ENCODE measurements at places on chromosomes 16 and 17. TPM values are rescaled to one million over a fixed set of nuclear protein-coding genes. Genes with fewer than 3 reads are reported as not detected.

GRCh38 chr17:75317671-75318070 is 28.4 kb upstream of the SLC25A19 start:
- no peak for DNase-seq

DNA sequence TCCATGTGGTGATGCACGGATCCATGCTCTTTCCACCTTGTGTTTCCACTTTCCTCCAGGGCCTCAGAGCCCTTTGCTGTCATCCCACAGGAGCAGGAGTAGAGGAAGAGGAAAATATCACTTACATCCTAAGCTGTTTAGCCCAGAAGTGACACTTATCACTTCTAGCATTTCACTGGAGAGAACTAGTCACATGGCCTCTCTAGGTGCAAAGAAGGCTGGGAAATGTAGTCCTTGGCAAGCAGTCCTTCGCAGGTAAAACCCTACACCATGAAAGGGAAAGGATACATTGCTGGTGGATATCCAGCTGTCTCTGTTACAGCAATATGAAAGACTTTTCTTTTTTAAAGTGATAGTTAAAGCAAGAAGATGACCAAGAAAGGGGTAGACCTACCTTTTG is 185.9 kb downstream of the RGS9 start:
- DNase-seq = no peak

- DNase-seq = no peak
These were observed 7.0 kb upstream of the IL17C start for GRCh38 chr16:88631384-88631783.

- no peak for DNase-seq
These were observed 129.8 kb downstream of the ZNF423 start for GRCh38 chr16:49726155-49726554.

- DNase-seq = no peak
These were observed 13.1 kb downstream of the FMNL1 start for GRCh38 chr17:45234641-45235415.

GRCh38 chr17:49234509-49235080 is 4.0 kb upstream of the PHOSPHO1 start:
- DNase-seq = no peak

- DNase-seq = no peak
These were observed 56.3 kb downstream of the XYLT1 start for GRCh38 chr16:17414421-17414820.

DNA sequence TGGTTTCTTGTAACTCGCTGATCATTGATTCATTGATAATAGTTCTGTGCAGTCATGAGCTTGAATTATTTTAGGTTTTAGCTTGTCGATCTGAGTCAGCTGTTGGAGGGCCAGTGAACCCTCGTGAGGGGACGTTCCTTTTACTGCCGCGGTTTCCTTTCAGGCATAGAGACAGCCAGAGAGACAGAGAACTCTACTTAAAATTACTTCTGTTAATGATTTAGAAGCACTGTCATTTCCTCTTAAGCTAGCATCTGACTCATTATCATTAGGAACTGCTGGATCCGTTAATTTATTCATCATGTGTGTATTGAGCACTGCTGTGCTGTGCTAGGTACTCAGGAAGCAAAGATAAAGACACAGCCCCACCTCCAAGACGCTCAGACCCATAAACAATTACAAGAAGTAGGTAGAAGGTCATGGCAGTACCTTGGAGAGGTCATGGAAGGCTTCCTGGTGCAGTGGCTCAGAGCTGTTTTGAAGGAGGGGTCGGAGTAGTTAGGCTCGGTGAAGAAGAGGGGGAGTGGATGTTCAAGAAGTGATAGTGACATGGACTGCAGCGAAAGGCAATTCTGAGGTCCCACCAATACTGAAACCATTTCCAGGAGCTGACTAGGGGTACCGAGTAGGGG is 3.3 kb downstream of the PGS1 start:
- peak; percentile 98 for DNase-seq

GRCh38 chr16:88430524-88431446 is 22.3 kb upstream of the ZFPM1 start:
- no peak for DNase-seq

DNA sequence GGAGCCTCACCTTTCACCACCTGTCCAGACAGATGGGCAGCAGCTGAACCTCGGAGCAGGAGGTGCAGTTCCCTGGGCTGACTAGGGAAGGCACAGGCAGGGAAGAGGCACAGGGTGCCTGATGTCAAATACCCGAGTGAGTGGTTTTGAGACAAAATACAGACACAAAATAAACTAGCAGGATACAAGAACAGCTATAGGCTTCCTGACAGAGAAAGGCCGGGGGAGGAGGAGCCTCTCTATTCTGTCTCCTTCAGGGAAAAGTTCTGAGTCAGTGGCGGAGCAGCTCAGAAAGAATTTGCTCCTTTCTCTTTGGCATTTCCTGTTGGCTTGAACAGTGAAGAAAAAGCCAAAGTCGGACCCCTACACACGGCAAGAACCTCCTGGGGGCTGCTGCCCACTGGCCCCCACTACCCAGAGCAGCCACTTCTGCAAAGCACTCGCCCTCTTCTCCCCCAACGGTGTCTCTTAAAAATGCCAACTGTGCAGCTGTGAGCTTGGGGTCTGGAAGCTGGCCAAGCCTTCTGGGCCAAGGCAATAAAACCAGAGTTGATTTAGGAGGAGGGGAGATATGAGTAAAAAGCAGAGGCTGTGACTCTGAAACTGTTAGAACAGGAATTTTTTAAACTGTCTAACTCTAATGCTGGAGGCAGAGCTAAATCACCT is 14.4 kb upstream of the FAAP100 start:
- peak; percentile 91 for DNase-seq

DNA sequence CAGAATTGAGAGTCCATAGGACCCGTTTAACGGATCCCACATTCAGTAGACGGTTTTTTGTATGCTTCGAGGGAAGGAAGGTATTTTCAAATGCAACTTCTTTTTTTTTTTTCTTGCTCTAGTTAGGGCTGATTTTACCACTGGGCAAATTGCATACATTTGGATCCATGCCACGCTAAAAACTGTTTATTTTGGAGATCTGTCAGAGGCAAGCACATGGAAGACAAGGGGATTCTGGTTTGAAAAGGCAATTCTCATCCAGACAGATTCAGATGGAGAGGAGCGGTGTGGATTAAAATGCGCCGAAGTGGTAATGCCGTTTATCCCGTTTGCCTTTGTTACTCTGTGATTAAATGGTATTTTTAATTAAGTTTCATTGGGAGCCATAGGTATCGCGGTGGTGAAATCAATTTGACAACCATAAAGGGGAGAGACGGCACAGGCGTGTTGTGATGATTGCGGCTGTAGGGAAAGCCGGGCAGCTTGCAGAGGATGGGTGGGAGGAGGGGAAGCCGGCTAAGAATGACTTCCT is 170.4 kb downstream of the IRX3 start:
- peak; percentile 24 for DNase-seq

DNA sequence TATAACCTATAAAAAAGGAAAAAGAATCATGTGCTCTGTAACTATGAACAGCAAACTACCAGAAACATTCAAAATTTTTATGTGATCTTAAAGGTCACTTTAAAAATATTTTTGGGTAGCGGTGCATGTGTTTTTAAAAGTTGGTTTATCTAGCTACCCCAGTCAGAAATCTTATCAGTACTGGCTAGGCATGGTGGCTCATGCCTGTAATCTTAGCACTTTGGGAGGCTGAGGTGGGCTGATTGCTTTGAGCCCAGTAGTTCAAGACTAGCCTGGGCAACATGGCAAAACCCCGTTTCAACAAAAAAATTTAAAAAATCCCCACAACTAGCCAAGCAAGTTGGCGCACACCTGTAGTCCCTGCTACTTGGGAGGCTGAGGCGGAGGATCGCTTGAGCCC is 3.7 kb downstream of the CAPNS2 start:
- DNase-seq = no peak

DNA sequence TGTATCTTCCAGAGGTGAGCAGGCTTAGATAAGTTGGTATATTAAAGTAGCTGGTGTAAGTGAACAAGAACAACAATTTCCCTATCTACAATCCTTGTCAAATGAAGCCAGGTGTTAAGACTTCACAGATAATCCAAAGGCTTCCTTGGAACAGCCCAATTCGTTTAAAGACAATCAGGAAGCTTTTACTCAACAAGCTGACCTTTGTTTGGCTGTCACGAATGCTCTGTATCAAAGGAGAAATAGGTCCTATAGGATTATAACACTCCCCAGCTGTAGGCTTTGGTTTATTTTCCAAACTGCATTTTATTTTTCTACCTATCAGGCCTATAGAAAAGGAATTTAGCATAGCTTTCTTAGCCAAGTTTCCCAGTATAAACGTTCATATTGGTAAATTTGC is 766.5 kb upstream of the GOT2 start:
- no peak for DNase-seq

DNA sequence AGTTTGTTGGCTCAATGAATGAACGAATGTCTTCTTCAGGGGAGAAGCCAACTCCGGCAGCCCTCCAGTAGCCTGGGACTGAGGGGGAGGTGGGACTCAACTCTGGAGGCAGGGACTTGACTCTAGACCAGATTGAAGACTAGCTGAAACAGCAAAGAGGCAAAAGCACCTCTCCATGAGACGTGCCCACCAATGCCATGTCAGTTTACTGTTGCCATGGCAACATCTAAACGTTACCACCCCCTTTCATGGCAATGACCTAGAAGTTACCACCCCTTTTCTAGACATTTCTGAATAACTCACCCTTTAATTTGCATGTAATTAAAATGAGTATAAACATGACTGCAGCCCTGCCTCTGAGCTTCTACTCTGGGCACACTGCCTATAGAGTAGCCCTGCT is 91.8 kb downstream of the ASIC2 start:
- DNase-seq = no peak

GRCh38 chr17:19727501-19728078 is 11.2 kb upstream of the SLC47A2 start:
- DNase-seq = peak; percentile 93

GRCh38 chr16:78364556-78364880 is 265.1 kb downstream of the WWOX start:
- DNase-seq = no peak

DNA sequence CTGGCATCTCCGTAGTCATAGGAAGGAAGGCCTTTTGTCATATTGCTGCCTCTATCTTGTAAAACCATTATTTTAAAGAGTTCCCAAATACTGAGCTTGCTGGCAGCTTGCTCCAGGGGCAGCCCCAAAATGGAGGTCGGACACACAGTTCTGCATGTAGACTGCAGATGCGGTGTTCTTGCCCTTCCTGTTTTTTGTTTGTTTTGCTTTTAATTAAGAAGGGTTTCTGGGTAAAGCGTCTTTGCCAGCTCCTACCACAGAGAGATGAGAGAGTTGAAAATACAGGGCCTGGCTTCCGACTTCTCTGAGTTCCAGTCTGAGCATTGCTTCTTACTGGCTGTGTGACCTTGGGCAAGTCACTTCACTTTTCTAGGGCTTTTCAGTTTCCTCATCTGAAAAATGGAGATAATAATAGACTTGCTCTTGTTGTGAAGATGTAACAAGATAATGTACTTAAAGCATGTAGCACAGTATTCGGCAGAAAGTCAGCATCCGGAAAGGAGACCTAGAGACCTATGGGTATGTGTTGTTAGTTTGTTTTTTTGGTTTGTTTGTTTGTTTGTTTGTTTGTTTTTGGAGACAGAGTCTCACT is 67.8 kb upstream of the GSE1 start:
- no peak for DNase-seq

GRCh38 chr16:81035975-81036750 is 521 bp downstream of the ATMIN start:
- peak; percentile 7 for DNase-seq

- no peak for DNase-seq
These were observed 627.4 kb downstream of the KCNJ2 start for GRCh38 chr17:70796757-70797156.

DNA sequence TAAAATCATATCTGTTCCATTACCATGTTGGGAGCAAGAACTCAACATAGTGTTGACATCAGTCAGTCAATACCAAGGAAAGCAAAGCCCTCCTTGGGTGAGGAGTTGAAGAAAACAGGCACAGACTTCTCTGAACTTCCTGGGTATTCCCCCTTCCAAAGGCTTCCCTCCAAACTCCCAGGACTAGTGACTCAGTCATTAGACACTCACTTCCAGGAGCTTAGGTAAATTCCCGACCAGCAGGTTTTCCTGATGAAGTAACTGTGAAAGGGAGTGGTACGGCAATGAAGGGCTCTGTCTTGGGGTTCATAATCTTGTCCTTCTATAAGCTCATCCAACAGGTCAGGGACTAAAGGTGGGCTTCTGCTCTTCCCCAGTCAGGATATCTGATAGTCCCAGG is 293.8 kb upstream of the AXIN2 start:
- DNase-seq = peak; percentile 89

DNA sequence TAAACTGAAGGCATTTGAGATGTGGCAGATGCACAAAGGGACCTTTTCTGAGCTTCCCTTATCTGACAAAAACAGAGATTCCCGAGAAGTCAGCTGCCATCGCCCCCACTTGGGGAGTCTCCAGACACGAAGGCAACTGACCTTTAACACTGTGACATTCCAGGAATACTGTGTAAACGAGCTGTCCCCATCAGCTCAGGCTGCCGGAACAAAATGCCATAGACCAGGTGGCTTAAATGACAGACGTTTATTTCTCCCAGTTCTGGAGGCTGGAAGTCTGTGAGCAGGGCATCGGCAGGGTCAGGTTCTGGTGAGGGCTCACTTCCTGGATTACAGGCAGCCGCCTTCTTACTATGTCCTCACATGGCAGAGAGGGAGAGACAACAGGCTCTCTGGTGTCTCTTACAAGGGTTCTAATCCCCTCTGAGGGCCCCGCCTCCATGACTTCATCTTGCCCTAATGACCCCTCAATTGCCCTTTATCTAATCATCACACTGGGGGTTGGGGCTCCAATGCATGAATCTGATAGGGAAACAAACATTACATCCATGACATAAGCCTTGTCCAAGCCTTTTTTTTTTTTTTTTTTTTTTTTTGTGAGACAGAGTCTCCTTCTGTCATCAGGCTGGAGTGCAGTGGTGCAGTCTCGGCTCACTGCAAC is 178.5 kb upstream of the RPL38 start:
- no peak for DNase-seq

DNA sequence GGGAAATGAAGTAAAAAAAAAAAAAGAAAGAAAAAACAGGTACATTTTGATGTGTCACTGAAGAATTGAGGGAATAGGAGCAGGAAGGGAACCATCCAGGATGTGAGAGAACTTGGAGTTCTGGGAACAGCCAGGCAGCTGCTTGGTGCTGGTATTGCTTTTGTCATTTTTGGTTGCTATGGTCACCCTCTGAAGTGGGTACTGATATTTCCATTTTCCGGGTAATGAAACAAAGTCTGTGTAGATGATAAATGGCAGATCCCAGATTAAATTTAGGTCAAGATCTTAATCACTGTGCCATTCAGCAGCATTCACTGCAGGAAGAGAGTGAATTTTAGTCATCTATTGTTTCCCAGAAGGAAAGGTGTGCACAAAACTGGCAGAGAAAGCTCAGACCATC is 93.6 kb downstream of the ABCA8 start:
- DNase-seq = no peak

The HSD17B2 gene
- total RNA-seq = 1.2 TPM

The CD300LB gene
- not detected for total RNA-seq

The ADAD2 gene
- 0.35 TPM for total RNA-seq

The NLRC5 gene
- 6.6 TPM for total RNA-seq

The ABCC6 gene
- 2.9 TPM for total RNA-seq

The NPIPA3 gene
- total RNA-seq = not detected

The CRYBA1 gene
- not detected for total RNA-seq

The ABCA10 gene
- 0.55 TPM for total RNA-seq

The MAZ gene
- total RNA-seq = 161 TPM
